Panc1 (cell line): ENCODE measurements at places on chromosomes 1 and 21.

- no peak for DNase-seq
Measured at GRCh38 chr1:98792123-98792522, 130.6 kb downstream of the SNX7 start.

- DNase-seq, result no peak
Measured at GRCh38 chr1:38153778-38154470, 107.3 kb upstream of the POU3F1 start.

DNA sequence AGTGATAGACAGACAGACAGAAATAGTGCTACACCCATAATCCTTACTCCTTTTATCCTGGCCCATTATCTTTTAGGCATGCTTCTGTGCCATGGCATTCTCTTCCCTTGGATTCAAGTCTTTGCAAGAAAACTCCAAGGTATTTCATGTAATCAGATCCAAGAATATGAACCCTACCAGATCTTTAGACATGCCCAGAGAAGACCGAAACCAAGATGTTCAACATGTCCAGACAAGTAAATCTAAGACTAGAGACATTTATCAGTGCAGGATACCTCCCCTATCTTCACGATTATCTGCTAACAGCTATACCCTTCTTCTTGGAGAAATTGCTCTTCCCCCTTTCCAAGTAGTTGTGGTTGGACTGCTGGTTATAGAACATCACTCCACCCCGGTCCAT lies 11.8 kb upstream of the C1orf141 start:
- DNase-seq, result no peak

- no peak for DNase-seq
Measured at GRCh38 chr21:43957611-43958362, 54.3 kb upstream of the TRAPPC10 start.

DNA sequence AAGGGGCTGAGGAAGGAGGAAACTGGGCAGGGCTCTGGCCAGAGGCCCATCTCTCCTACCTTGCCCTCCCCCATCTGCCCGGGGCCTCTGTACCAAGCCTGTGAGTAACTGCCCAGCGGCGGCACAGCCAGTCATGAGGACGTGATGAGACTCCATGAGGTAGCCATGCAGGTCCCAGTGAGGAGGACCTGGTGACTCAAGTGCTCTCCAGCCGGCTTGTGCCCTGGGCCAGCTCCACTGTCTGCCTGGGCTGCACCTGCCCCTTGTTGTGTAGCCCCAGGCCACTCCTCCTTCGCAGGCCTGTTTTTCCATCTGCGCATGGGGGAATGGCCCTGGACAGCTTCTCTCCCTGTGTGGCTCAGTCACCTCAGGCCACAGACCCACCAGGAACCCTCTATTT lies 42.0 kb upstream of the PADI1 start:
- no peak for DNase-seq

DNA sequence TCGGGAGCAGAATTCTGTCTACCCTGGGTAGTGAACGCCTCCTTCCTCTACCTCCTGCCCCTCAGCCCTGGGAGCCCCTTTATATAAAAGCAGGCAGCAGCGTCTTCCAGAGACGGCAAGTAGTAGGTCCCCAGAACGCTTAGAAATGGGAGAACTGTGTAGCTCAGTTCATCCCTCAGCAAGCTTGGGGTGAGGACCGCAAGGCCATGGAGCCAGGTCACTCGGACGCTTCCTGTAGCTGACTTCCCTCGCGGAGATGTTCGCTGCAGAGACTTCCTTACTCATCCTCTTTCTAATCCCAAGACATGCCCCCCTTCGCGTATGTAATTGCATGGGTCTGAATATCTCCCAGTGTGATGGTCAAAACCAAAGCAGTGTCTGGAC lies 141.4 kb upstream of the COA6 start:
- no peak for DNase-seq

DNA sequence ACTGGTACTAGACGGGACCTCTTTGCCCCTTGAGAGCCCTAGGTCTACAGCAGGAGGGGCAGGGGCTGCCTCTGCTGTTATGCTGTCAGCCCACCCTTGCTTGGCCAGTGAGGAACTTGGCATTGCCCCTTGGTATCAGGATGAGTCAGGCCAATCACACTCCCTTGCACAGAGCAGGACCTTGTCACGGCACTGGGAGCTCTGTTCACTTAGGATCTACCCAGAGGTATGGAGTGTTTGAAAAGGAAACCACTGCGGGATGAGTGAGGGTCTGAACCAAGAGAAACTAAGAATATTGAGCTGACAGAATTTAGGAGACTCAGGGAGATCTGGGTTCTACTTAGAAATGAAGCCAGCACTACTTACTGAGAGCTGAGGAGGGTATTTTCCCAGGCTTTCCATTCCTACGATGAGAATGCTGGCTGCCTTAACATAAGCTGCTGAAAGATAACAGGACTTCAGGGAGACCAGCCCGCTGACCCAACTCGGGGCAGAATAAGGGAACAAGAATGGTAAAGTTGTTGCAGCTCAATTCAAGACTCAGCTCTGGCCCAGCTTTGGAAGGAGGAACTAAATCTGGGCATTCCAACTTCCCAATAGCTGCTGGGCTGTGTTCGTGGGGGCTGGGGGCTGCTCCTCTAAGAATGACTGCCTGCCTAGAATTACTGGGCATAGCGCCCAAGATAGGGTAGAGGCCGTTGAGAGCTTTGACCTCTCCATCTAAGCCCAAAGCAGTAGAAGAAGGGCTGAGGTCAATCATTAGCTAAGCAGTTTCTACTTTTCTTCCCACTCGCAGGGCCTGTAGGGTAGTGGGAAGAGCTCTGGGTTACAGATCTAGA lies 1.5 kb downstream of the FABP3 start:
- DNase-seq, result no peak

DNA sequence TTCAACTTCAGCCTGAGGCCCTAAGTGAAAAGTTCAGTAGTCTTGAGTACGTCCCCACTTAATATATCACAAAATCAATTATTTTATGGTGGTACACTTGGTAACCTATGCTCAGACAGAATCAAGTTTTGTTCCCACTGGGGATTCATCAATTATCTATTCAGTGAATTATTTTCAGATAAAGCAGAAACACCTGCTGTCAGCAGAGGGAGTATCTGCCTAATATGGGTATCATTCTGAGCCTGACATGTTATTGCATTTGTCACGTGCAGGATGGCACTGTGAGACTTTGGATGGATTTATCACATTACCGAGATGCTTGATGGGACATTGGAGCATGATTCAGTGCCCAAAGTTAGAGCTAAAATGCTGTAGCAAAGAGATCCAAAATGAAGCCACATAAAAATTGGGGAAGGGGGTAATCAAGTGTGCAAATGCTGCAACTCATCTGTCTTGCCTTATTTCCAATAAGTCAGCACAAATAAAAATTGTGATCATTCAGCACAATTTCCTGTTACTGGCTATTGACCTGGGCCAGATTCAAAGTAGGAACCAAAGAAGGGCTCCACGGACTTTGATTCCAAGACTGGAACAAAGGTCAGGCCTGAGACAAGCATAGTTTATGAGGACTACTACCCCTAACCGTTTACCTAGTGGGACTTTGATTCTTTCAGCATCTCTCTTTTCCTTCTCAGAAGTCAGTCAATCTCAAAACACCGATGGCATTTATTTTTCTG lies 657.6 kb downstream of the LMO4 start:
- DNase-seq, result no peak

GRCh38 chr1:145891143-145891542 lies 5.5 kb upstream of the ANKRD35 start:
- no peak for DNase-seq

GRCh38 chr1:41542196-41542930 lies 57.9 kb upstream of the EDN2 start:
- no peak for DNase-seq

GRCh38 chr21:44283948-44284347 lies 1.7 kb upstream of the AIRE start:
- DNase-seq, result no peak

DNA sequence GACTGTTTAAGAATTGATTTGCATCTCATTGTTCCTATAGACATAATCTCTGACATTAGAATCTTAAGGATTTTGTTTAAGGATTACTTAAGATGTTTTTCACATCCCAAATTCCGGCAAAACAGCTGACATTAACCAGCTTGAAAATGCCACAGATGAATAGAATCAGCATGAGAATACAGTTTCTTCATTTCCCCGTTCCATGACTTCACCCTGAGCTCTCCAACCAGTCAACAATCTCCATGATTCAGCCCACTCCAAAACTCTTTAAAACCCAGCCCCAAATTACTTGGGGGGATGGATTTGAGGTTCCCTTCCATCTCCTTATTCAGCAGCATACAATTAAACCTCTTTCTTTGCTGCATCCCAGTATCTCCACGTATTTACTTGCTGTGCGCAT lies 201.0 kb downstream of the LYPLAL1 start:
- no peak for DNase-seq
